Right cardiac atrium (tissue), 5 donors: ENCODE measurements at places on chromosomes 1 and 21. TPM values are rescaled to one million over a fixed set of nuclear protein-coding genes. Genes with fewer than 3 reads are reported as not detected.
A peak's percentile ranks its signal among the peaks of the same experiment; 100 is the strongest.

GRCh38 chr1:179302070-179302469 lies 8.5 kb downstream of the SOAT1 start:
- no peak for DNase-seq

DNA sequence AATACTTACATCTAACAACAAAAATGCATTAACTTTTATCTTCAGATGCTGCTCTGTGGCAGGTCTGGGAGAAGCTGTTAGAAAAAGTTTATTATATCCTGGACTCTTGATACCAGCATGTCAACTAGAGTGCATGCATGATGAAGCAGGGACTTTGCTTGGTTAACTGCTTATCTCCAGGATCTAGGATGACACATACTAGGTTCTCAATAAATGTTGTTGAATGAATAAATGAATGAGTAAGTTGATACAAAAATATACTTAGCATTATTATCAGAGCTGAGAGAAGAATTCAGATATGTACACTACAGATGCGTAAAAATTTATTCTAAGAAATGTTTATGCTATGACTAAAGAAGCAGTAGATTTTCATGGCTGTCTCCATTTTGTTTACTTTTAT lies 304.3 kb downstream of the LTN1 start:
- DNase-seq, result no peak

TRABD2B gene
- total RNA-seq, result 17.8 TPM

DNA sequence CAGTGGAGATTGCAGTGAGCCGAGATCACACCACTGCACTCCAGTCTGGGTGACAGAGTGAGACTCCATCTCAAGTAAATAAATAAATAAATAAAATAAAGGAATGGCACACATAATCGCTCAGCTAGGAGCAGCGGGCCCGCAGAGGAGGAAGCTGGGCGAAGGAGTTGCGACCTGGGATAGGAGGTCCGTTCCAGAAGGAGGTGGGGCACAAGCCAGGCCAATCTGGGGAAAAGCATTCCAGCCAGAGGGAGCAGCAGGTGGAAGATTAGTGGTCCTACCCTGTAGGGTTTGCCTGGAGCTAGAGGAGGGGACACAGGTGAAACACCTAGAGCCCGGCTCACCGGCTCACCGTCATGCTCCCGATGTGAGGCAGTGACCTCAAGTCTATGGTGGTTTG lies 40.3 kb upstream of the CASZ1 start:
- no peak for DNase-seq

GRCh38 chr1:76824106-76824505 lies 43.2 kb upstream of the ST6GALNAC5 start:
- DNase-seq, result no peak

USH2A gene
- 3.5 TPM for total RNA-seq

GRCh38 chr1:100178091-100178490 lies at the start of gene LRRC39:
LRRC39 (minus strand) TSS chr1:100178256; CDS start chr1:100168516, 9,740 bp downstream.
- DNase-seq, result no peak

- DNase-seq, result no peak
These were observed 19.6 kb downstream of the SPATA45 start for GRCh38 chr1:212827831-212828278.

DNA sequence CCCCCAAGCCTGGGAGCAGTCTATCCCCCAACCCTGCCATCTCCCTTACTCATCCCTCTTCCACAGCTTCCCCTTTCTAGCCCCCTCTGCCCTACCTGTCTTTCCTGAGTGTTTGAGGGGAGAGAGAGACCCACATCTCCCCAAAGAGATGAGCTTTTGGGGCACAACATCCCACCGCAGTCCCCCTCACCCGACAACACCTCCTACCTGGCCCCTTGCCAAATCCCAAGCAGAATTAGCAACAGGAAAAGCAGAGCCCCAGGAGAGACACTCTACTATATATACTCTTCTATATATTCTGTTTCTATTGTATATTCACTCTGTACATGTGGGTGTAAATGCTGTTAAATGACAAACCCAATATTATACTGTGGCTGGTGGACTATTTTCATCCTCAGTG lies 9.9 kb upstream of the KCNC4 start:
- no peak for DNase-seq

DYRK1A gene
- total RNA-seq, result 76.4 TPM

GRCh38 chr1:227174164-227174563 lies 144.1 kb downstream of the CDC42BPA start:
- no peak for DNase-seq

ORC1 gene
- 0.08 TPM for total RNA-seq

GRCh38 chr1:2445162-2445822 lies 30.8 kb upstream of the PLCH2 start:
- DNase-seq, result no peak

- peak; percentile 39 for DNase-seq
These were observed 30.0 kb upstream of the SGIP1 start for GRCh38 chr1:66503841-66504470.

ANGPTL7 gene
- total RNA-seq, result 4.5 TPM

GRCh38 chr21:31660259-31660565 lies 719 bp downstream of the SOD1 start:
- DNase-seq, result no peak

DNA sequence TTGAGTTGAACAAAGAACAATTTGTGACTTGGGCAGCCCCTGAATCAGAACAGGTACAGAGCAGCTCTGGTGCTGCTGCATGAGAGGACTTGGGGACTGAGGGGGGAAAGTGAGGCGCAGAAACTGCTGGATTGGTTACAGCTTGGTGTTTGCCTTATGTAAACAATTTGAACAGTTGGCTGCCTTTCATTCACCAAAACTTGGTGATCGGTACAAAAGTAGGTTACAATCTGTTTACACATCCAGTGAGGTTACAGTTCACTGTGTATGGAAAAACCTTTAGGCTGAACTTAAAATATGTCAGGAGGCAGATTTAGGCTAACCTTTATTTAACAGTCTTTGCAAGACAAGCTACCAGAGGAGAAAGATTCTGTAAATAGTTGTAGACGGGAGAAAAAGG lies 28.6 kb upstream of the MTR start:
- DNase-seq, result no peak

DNA sequence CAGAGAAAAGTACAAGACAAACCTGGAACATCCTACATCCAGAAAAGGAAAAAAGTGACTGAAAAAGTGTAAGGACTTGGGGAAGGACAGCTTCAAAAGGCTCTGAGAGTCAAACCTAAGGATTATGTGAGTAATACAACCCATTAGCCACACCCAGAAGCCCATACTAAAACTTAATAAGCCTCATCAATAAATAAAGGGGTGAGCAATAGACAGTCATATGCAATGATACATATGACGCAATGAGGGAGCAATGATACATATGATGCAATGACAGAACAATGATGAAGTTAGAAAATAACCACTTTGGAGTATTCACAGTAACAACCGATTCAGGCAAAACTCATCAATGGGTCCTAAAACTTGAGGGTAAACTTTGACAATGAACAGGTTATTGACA lies 50.1 kb downstream of the BRWD1 start:
- no peak for DNase-seq

SLC22A15 gene
- 4.8 TPM for total RNA-seq

PRKAA2 gene
- 72.1 TPM for total RNA-seq

ATP6V1G3 gene
- total RNA-seq, result not detected

GRCh38 chr1:117883616-117884015 lies 45.8 kb downstream of the GDAP2 start:
- DNase-seq, result no peak

GRCh38 chr1:1799716-1800115 lies 21.4 kb upstream of the NADK start:
- no peak for DNase-seq

DNA sequence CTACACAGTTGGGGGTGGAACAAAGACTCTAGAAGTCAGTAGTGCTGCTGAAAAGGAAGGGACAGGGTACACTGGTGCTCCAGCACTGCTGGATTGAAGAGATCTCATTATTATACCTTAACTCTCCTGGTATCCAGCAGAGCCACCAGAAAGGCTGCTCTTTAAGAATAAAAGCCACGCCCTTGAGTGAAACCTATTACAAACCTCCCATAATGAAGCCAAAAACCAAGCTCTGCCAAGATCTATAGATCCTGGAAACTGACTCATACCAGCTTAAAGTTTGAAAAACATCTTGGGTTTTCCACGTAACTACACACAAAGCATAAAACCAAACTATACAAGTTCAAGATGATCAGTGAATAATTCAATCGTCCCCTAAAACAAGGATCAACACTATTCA lies 38.0 kb downstream of the ADSS2 start:
- DNase-seq, result no peak

GUCA2A gene
- not detected for total RNA-seq

GRCh38 chr1:53467391-53467790 lies 8.2 kb downstream of the DMRTB1 start:
- DNase-seq, result no peak

DNA sequence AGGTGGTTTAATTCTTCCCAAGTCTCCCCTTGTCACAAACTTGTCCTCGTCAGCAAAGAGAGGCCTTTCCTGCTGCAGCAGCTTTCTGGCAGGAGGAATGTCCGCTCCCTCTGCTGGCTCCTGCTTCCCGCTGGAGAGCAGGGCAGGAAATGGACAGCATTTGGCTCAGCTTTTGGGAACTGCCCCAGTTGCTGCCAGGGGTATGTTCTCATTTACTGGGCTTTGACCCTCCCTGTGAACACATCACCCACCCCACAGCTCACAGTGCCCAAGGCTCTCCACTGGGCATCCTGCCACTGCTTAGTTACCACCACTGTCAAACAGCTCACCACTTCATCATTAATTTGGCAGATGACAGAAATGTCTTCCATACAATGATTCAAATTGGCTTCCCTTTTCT lies 75.4 kb downstream of the MRPL37 start:
- peak; percentile 90 for DNase-seq

CR1L gene
- not detected for total RNA-seq

DNA sequence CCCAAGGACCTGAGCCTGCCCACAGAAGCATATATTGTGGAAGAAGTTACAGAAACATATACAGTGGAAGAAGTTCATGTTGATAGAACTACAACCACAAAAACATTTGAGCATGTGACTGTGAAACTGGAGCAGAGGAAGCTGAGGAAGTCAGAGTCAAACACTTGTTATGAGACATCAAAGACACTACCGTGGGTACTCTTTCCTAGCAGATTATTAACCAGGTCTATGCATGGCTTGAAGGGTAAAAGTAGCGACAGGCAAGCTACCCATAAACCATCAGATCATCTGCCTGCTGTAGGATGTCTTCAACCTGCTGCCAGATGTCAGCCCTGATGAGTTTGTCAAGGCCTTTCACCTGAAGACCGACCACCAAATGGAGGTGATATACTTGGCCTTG lies 35.8 kb downstream of the IVNS1ABP start:
- no peak for DNase-seq
